ENCODE measurements at places on chromosomes 5 and 9.

GRCh38 chr9:115923903-115924668 is 229.5 kb upstream of the PAPPA start:
- no peak for DNase-seq

- no peak for DNase-seq
These were observed 58.3 kb upstream of the NFIL3 start for GRCh38 chr9:91481972-91482371.

DNA sequence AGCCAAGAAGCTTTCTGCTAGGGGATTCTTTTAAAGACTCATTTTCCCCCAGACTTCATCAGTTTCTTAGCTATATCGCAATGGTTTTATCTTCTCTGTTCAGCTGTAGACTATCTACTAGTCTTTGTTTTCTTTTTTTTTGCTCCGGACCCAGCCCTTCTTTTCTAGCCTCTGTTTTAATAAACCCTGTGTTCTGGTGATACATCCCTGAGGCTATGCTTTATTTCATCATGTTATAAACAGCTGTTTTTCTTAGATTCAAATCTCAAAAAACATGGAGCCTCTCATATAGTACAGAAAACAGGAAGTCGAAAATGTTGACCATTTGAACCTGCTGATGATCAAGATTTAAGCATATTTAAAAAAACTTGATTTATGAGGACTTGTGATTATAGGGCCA is 37.8 kb downstream of the SCGB3A1 start:
- no peak for DNase-seq

DNA sequence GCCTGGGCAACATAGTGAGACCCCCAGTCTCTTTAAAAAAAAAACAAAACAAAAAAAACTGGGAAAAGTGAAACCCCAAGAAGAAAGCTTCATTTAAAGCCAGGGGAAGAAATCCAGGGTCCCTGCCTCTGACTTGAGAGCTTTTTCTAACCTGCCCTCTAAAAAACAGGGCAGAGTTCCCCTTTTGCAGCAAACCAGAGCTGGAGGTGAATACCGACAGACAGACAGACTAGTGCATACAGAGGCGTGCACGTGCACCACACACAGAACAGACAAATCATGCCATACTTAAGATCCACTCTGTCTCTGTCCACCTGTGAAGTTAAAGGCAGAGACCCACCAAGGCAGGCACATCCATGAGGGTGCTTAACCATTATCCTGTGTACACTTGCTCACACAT is 11.7 kb upstream of the AQP3 start:
- no peak for DNase-seq

- no peak for DNase-seq
These were observed 41.2 kb upstream of the CTSL start for GRCh38 chr9:87684627-87685219.

DNA sequence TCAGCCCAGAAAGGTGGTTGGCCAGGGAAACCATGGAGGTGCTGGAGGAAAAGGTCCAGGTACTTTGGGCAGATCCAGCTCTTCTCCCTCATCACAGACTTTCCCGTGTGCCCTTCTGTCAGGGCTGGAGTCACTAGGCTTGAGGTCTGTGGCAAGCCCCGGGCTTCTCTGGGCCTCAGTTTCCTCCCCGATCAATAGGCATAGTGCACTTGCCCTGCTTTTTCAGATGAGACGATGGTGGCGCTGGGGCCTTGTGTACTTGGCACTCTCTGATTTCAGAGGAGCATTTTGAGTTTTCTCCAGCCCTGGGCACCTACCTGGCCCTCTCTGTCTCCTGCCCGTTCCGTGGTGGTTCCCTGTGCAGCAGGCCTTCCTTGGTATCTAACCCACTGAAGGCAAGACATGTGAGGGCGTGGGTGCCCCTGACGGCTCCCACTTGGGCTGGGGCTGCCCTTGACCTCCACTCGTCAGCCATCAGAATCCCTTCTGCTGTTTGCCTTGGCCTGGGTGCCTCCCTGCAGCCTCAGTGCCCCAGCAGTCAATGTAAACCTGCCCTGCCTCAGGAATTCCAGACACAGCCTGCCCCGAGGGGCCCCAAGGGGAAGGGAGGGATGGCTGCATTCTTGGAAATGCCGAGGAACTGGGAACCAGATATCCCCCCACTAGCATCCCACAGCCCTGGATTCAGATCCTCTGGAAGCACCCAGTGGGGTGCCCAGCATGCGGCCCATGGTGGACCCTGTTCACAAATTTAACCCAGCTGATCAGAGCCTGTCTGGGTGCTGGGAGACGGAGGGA is 66.3 kb upstream of the COL5A1 start:
- no peak for DNase-seq

- no peak for DNase-seq
These were observed 128.5 kb upstream of the VLDLR start for GRCh38 chr9:2493109-2493508.

DNA sequence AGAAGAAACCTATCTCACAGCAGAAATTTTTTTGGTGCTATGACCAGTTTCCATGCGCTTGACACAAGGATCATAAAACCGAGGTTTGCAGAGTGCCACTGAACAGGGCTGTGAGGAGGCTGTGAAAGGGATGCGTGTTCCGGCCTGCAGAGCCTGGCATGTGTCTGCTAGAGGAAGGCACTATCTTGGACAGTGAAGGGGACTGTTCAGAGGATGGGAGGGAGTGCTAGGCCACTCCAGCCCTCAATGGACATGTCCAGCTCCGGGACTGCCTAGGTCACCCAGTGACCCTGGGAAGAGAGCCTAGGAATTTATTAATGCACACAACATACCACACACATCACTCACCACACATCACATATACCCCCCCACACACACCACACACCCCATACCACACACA is 275.9 kb downstream of the GADD45G start:
- no peak for DNase-seq

GRCh38 chr5:15003511-15003920 is 131.9 kb upstream of the ANKH start:
- peak; percentile 8 for DNase-seq

DNA sequence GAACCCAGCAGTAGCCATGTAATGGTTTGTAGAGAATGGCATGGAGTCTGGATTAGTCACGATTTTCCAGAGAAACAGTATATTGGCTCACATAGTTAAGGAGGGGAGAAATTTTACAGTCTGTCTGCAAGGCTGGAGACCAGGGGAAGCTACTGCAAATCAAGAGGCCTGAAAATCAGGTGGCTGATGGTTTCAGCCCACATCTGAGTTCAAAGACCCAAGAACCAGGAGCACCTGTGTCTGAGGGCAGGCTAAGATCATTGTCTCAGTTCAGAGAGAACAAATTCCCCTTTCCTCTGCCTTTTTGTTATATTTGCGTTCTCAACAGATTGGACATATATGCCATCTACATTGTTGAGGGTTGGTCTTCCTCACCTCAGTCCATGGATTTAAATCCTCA is 207.5 kb upstream of the IRX2 start:
- DNase-seq, result no peak

DNA sequence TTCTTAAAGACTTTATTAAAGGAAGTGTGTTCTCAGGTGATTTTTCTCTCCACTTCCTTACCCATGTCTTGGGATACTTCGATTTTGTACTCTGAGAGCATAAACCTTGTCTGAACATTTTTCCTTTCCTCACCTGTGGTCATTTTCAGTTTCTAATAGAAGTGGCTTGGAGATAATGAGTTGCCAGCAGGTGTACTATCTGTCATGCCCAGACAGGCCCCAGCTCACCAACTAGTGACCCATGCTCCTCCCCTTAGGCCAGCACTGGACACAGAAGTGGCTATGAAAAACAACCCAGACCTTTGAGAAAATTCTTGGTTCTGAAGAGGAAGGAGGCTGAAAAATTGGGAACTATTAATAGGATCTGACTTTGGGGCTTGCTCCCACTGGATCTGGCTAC is 49.2 kb upstream of the SMIM32 start:
- DNase-seq, result no peak

GRCh38 chr9:131635285-131635684 is 90.0 kb downstream of the PRRT1B start:
- no peak for DNase-seq

- no peak for DNase-seq
These were observed 60.2 kb upstream of the NFIL3 start for GRCh38 chr9:91483835-91484234.

GRCh38 chr5:158285698-158286097 is 426.8 kb upstream of the CLINT1 start:
- no peak for DNase-seq

- no peak for DNase-seq
These were observed 219.5 kb upstream of the RASA1 start for GRCh38 chr5:87048156-87048555.

DNA sequence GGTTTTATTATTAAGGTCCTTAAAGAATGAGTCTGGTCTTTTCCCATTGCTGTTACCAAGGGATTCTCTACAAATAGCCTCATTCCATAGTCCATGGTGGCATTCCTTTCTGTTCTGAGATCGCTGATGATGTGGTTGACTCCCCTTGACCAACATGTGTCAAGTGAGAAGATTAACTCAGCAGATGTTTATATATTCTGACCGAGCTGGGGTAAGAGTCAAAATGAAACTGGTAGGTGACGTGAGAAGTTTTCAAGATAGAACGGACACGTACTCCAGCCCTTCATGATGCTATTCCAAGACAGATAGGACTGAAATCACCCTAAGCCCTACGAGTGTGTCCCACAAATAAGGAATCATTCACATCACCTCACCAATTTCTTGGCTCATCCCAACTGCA is 155.5 kb upstream of the WWC1 start:
- DNase-seq, result no peak

- DNase-seq, result no peak
These were observed 458.8 kb downstream of the ICE1 start for GRCh38 chr5:5881294-5881693.

GRCh38 chr9:33128570-33128969 is 38.6 kb downstream of the B4GALT1 start:
- DNase-seq, result no peak

DNA sequence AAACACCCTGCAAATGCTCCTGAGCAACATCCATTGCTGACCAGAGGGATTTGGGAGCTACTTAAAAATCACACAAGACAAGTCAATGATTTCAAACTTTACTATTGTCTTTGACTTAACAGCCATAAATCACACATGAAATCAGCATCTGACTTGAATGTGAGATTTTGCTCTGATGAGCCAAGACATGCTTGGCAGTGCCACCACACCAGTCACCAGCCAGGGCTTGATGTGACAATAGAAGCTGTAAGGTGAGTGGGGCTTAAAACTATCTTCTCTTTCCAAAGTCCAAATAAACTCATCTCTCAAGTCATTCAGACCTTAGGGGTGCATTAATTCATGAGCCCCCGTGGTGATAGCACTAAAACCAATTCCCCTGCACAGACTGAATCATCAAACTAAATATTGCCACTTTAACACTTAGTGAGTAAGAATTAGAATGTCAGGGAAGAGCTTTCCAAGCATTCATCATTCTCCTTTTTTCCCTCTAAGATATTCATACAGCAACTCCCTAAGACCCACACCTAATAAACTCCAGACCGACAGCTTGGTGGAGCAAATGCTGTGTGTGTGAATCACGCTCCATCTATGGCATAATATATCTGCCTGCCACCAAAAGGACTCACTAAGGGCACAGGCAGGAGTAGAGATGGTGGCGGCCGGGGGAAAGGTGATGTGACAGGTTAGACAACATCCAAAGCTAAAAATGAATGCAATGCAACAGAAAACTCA is 119.4 kb downstream of the SPOCK1 start:
- DNase-seq, result no peak

DNA sequence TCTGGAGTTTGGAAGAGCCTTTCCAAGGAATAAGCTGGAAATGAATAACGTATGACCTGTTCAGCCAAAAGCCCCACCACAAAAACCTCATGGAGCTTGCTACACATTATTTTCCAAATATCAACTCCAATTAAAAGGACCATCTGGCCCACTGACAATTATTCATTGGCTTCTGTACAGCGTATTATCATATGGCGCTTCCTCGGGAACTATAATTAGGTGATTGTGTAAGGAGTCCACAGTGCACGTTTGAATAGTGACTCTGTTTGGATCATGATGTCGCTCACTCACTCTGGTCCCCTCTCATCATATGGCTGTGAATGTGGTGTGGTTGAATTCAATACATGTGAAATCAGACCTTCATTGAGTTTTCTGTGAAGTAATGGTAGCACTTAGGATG is 52.1 kb downstream of the GDNF start:
- DNase-seq, result no peak

DNA sequence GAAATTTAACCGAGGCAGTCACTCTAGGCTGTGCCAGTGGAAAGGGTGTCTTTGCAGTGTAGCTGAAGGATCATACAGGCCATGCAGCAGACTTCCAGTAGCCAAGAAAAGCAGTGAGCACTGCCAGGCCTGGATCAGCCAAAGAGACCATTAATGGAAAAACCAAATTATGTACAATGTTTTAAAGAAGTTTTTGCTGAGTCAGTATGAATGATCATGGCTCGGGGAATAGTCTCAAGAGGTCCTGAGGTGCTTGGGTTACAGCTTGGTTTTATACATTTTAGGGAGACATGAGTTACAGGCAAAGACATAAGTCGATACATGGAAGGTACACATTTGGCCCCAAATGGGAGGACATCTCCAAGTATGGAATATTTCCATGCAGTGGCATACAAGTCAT is 141.3 kb downstream of the YTHDC2 start:
- no peak for DNase-seq

DNA sequence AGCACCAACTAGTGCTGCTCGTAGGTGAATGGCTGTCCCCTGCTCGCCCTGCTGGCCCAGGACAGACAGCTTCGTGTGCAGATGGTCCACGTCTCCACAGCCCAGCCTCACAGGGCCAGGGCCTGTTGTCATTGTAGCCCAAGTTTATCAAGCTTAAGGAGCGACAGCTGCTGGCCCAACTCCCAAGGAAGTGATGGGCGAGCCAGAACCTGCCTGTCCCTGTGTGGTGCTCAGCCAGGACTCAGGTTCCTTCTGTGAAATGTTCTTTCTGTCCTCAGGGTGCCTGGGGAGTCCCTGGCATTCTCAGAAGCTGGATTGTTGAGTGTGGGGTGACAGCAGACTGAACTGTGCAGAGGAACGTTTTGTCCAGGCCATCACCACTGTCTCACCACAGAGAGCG is 16.4 kb downstream of the TRIP13 start:
- DNase-seq, result no peak

- no peak for DNase-seq
These were observed 348.7 kb downstream of the CDH12 start for GRCh38 chr5:22504411-22504810.

DNA sequence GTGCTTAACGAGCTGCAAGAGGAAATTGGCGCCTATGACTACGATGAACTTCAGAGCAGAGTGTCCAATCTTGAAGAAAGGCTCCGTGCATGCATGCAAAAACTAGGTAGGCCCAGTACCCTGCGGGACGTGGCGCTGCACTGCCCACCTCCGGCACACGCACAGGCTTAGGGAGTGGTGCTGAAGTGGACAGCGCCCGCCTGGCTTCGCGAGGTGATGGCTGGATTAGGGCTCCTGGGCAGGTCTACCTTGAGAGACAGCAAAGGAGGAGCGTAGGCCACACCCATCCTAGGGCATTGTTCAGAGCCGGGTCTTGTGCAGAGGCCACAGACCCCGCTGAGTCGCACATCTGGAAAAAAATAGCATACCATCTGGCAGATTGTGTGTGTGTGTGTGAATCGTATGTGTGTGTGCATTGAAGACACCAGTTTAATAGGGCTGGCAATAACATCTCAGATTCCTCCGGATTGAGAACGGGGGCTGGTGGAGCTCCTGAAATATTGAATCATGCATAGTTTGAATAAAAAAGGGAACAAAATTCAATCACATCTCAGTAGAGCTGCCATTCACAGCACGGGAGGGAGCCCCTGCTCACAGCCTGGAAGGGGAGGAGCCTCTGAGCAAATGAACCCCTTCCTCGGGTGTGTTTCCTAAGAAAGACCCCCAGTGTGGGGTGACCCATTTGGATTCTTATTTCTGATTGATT is 11.1 kb downstream of the OLFM1 start:
- no peak for DNase-seq

Data from NCI-H2107 (cell line).